Stimulated activated CD8-positive, alpha-beta memory T cell treated with anti-CD3 and anti-CD28 coated beads, Interleukin-4, amount 100 ng/mL, for 48 hours (primary cell): ENCODE measurements at places on chromosomes 3 and 15.

- DNase-seq = no peak
Measured at GRCh38 chr3:105253225-105253624, 113.5 kb upstream of the ALCAM start.

DNA sequence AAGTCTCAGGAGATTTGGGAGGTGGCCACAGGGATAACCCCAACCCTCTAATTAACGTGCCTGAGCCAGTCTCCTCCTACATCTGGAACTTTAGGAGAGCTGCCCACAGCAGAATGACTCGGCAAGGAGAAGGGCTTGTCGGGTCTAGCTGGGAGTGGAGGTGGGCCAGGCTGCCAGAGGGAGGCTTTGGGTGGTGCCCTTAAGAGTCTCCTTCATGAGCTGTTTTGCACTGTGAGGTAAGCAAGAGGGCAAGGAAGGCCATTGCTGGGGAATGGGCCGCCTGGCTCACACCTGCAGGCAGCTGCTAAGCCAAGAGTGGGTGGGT is 3.6 kb upstream of the TNK2 start:
- no peak for DNase-seq

- no peak for DNase-seq
Measured at GRCh38 chr3:155079468-155079745, 712 bp upstream of the MME start.

DNA sequence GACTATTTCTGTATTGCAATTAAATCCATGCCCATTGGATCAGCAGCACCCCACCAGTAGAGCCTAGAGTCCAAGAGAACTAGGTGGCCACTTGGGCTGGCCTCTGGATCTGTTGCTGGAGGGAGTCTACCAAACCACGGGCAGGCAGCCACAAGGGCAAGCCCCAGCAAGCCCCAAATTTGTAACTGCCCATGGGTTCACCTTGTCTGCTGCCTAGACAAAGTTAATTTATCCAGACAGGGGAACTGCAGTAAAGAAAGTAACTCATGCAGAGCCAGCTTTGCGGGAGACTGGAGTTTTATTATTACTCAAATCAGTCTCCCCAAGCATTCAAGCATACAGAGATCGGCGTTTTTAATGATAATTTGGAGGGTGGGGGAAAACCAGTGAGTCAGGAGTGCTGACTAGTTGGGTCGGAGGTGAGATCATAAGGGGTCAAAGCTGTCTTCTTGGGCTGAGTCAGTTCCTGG is 74.0 kb upstream of the TERB2 start:
- DNase-seq = peak; percentile 64

DNA sequence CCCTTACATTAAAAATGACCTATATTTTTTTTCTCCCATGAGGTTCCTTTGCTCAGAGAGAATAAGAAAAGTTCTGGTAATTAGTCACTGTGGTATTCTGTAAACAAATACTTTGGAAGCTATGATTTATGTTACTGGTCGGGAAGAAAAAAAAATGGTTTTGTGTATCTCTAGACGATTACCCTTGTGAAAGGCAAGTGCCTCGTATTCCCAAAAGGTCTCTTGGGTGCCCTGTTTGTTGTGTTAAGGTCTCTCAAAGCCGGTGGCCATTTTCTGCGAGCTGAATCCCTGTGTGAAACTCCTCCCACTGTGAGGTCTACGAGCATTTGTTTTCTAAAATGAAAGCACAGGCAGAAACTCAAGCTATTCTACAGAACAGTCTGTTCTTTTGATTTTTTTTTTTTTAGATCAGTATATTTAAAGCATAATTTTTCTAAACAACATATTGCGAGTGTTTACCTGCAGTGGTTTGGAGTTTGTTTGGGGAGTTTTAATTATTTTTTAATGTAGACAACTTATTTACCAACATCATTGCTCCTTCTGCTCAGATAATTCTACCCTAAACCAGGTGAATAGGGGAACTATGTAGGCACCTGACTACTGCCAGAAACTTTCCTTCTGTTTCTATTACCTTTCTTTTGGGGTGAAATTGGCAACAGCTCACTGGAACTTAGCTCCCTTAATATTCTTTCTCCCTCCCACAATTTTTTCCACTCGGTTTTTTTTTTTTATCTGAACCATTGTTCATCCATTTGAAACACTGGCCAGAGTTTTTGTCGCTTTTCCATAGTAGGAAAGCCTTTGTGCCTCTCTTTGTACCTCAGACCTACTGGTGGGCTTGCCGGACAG is 44.0 kb downstream of the ZBTB38 start:
- peak; percentile 61 for DNase-seq

- peak; percentile 53 for DNase-seq
Measured at GRCh38 chr15:67833710-67834511, 5.9 kb downstream of the RNU6-1 start.

DNA sequence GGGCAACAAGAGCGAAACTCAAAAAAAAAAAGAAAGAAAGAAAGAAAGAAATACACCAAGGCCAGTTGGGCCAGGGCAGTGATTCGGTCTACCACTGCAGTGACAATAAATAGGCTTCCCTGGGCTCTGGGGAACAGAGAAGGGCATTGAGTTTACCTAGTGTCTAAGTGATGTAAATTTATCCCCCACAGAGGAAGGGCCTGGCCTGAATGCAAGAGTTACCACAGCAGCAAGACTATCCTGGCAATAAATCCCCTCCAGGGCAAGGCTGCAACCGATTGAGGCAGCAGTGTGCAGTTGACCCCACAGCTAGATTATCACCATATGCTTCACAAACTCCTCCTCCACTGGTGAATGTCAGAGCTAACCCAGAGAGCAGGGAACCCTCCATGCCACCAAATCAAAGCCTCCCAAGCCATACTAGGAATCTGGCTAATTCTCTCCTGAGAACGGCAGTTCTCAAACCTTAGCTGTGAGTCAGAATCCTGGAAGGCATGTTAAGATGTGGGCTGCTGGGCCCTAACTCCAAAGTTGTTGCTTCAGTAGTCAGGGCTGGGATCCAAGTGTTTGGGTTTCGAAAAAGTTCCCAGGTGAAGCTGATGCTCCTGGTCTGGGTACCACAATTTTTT is 64.3 kb upstream of the GATM start:
- no peak for DNase-seq

GRCh38 chr3:177946048-177946447 is 590.2 kb upstream of the KCNMB2 start:
- DNase-seq = no peak

- no peak for DNase-seq
Measured at GRCh38 chr15:95718441-95718840, 612.1 kb upstream of the NR2F2 start.

DNA sequence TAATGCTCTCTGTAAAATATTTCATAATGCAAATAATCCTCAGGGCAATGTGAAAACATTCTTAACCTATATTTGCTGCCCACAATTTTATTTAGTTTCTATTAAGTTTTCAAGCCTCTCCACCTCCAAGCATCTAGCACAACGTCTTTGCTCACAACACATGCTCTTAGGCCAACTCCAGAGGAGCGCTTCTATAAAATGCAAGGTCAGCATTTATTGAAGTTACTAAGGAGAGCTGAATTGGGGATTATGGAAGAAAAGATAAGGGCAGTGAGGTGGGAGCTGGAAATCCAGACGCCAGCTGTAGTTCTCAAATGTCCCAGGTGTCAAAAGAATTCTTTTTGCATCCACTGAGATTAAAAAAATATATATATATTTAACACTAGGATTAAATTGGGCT is 996 bp downstream of the RABL3 start:
- no peak for DNase-seq

GRCh38 chr15:83644439-83644838 is 9.5 kb upstream of the ADAMTSL3 start:
- DNase-seq = no peak

- DNase-seq = peak; percentile 47
Measured at GRCh38 chr15:63938486-63939061, 104.8 kb upstream of the HERC1 start.

DNA sequence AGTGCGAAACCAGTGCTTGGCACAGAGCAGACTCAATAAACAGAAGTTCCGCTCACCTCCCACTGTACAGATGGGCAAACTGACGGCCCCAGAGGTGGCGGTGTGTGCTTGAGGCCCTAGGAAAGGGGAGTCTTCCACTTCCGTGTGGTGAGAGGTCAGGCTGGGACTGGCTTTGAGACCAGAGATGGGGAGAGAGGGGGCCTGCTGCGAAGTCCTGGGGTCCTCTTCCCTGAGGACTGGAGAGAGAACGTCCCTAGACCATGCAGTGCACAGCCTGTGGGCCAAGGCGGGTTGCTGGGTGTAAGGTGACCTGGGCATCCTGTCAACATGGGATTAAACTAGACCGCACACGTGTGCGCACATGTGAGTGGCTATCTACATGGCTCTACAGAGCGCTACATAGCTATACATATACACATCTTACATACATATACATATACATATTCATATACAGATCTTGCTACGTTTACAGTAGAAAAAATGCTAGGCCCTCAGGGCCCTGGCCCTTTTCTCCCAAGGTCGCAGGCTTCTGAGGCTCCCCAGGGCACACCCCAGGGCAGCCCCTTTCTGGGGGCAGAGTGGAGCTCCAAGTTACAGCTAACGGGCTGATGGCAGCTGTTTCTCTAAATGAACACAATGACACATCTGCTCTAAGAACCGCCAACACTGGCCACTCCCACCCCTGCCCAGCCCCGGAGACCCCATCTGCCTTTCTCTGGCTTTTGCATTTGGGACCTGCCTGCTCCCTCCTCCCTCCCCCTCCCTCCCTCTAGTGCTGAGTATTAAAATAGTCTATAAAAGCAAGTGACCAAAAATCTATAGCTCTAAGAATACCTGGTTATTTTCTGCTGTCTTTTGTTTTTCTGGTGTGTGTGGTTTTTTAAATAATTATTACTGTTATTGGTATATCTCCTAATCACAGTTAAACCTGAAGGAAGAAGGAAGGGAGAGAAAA is 47.0 kb downstream of the HCN4 start:
- no peak for DNase-seq

- no peak for DNase-seq
Measured at GRCh38 chr3:29347412-29347811, 66.5 kb downstream of the RBMS3 start.

GRCh38 chr3:24985668-24986067 is 442.4 kb upstream of the RARB start:
- DNase-seq = no peak
